ENCODE measurements at places on chromosomes 2 and 18.

- DNase-seq, result no peak
Observed at GRCh38 chr2:72993147-72993932, 76.0 kb downstream of the EMX1 start.

DNA sequence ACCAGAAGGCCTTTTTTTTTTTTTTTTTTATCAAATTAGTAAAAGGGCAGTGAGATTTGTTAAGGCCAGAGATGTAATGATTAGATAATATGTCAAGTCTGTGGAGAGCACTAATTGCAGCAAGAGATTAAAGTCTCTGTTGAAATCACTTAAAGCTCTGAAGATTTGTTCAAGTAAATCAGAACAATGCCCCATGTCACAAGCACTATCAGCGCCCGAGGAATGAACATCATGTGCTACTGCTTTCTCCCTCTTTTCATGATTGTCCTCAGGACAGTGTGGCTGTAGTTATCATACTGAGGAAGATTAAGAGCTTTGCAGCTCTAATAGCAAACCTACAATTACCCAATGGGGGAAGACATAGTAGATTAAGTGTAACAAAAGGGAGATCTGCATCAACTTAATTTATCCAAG lies 71.1 kb downstream of the TDRD15 start:
- DNase-seq, result no peak

DNA sequence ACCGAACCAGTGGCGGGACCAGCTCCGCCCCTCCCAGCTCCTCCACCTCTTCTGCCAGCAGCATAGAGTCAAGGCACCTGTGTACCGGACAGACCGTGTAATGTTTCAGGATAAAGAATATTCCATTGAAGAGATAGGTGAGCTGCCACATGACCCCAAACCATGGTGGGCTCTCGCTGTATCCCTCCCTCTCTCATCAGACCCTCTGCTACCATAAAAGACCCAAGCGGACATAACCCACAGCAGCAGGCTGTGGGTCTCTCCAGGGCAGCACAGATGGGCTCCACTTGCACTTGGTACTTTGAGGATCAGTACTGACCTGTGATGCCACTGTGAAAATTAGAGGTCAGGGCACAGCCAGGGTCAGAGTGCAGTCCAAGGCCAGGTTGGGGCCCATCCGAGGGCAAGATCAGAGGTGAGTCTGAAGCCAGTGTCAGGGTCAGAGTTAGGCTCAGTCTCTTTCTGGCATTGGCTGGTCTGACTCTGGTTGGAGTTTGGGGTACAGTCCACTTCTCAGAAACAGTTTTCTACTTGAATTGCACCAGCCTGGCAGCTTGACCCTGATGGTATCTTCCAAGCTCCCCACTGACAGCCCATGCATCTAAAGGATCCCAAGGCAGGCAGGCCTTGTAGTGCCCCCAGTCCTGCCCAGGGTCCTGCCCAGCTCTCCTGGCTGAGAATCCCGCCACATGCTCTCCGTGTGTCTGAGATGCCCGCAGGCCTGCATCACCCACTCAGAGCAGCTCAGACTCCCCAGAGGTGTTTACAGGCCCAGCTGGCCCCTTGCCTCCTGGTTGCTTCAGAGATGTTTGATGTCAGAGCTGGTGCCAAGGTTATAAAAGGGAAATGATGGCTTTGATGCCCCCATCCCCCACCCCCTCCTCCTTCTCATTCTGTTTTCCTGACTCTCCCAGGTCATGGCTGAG lies 212.1 kb downstream of the DYSF start:
- no peak for DNase-seq

DNA sequence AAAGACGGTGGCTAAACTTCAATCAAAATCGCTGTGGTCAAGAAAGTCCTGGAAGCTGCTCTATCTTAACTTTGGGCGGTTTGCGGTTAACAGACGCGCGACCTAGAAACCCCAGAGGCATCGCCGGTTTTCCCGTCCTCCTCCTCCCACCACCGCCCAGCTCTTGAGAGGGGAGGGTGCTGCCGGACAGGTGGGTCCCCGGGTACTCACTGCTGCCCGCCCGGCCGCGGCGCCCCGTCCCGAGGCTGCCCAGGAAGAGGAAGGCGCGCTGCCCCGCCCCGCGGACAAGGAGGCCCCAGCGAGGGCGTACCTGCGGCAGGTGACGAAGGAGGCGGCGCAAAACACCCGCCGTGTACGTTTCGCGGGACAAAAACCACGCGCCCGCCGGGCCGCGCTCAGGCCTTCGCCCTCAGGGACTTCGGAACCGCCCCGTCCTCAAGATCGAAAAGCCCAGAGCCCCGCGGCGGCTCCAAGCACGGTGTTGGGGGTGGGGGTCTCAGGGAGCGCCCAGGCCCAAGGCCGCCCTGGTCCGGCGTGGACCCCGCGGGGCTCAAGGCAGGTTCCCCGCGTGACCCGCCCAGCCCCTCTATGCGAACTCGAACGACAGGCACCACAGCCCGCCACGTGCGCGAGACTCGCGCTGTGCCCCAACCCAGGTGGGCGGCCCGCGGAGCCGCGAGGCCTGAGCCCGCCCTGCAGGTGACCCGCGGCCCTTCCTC lies at the start of gene SH3YL1:
SH3YL1 (minus strand) TSS at position 259 of the 719 bp plus-strand sequence; CDS start at position 211, 48 bp downstream.
- DNase-seq, result no peak

DNA sequence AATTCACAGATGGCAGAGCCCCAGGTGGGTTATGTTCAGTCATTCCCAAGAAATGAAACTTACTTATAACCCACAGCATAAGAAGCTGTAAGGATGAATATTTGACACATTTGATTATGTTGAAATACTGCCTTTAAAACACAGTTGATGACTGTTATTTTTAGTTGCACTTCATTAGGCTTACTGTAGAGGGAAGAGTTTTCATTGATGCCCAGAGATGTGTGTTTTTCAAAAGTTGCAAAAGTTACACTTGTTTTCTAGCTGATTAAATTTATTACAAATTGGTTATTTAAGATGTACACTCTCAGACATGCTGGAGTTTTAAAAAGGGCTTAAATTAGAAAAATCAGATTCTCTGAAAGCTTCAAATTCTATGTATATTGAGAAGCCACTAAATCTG lies 506.1 kb downstream of the PARD3B start:
- no peak for DNase-seq

DNA sequence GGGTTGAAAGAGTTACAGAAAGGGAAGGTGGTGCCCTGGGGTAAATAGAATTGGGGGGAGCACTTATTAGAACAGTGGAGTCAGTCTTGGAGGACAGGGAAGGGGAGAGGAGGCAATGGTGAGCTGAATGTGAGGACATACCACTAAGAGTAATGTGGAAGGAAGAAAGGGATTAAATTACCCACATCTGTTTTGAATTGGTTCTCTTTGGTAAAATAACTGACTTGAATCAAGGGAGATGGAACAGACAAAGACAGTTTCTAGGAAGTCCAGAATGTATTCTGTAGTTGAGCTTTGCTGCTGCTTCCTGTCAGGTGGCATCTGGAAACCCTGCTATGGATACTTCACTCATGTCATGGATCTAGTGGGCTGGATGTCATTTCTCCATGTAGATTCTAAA lies 6.7 kb downstream of the SETBP1 start:
- no peak for DNase-seq

GRCh38 chr2:239213643-239214101 lies 187.1 kb downstream of the HDAC4 start:
- no peak for DNase-seq
